Osteocyte (in vitro differentiated cells): ENCODE measurements at places on chromosomes 5 and 9. TPM values are rescaled to one million over a fixed set of nuclear protein-coding genes. Genes with fewer than 3 reads are reported as not detected.

AIF1L gene
- 26.3 and 31.1 TPM in 2 replicates for total RNA-seq

SLC4A9 gene
- total RNA-seq: not detected in 2 replicates

ANKRD31 gene
- total RNA-seq: 0.13 and 0.18 TPM in 2 replicates

GRCh38 chr9:93205896-93206575, 22.1 kb downstream of the WNK2 start:
- no peaks in the 10 kb centered on the region for H3K36me3 ChIP-seq
- H3K4me1 ChIP-seq: no peaks in the 10 kb centered on the region
- DNase-seq: no peak
- no peak overlapping the region for H3K27ac ChIP-seq
- H3K4me3 ChIP-seq: no peak overlapping the region
- H3K27me3 ChIP-seq: peaks cover 7% of the 10 kb centered on the region

GRCh38 chr5:61586096-61587084, 254.3 kb downstream of the ZSWIM6 start:
- DNase-seq: peak; percentile 32
- no peaks in the 10 kb centered on the region for H3K36me3 ChIP-seq
- H3K4me3 ChIP-seq: no peak overlapping the region
- no peak overlapping the region for H3K27ac ChIP-seq
- peaks cover 7% of the 10 kb centered on the region for H3K27me3 ChIP-seq
- peaks cover 12% of the 10 kb centered on the region for H3K4me1 ChIP-seq

GRCh38 chr5:147733075-147733474, 49.5 kb downstream of the JAKMIP2 start:
- H3K4me1 ChIP-seq: no peaks in the 10 kb centered on the region
- H3K27ac ChIP-seq: no peak overlapping the region
- no peaks in the 10 kb centered on the region for H3K36me3 ChIP-seq
- H3K4me3 ChIP-seq: no peak overlapping the region

- no peak overlapping the region for H3K27ac ChIP-seq
- H3K4me1 ChIP-seq: peaks cover 4% of the 10 kb centered on the region
- DNase-seq: no peak
- no peak overlapping the region for H3K4me3 ChIP-seq
- no peaks in the 10 kb centered on the region for H3K36me3 ChIP-seq
These were observed 221.6 kb downstream of the ACTL7B start for GRCh38 chr9:108634204-108634603.
